ENCODE measurements at places on chromosomes 7 and 10.

DNA sequence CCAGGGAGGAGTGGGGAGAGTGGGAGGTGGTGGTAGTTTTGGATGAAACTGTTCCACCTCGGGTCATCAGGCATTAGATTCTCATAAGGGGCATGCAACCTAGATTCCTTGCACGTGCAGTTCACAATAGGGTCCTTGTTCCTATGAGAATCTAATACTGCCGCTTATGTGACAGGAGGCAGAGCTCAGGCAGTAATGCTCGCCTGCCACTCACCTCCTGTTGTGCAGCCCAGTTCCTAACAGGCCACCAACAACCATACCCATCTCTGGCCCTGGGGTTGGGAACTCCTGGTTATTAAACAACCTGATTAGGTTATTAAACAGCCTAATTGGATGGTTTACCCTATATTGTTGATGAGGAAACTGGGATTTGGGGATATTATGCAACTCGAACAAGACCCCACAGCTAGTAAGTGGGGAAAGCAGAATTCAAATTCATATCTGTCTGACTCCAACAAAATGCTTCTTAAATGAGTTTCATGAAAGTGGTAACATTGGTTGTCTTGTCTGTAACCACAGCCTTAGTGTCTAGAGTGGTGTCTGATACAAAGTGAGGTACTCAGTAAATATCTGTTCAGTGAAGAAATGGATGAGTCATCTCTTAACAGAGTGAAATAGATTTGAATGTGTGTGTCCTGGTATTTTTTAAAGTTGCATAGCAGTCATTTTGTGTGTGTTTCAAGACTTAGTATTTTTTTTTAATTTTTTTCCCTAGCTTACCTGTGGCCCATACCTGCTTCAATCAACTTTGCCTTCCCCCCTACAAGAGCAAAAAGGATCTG, 101.6 kb downstream of the HECTD2 start:
- DNase-seq: no peak

DNA sequence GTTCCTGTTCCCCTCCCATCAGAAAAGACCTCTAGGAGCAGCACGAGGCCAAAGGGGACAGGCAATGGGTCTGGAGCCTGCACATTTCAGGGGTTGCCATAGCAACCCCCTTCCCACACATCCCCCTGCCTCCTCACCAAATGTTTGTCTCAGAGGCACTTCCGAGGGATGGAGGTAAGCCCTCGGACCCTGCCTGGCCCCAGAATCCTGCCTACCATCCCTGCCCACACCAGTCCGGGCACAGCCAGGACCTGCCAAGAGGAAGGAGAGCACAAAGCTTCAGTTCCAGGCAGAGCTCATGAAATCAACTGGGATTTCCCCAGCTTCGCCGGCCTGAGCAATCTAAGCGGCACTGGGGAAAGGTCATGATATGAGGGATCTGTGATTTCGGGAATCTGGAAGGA, 175.0 kb upstream of the PLXNA4 start:
- no peak for DNase-seq

DNA sequence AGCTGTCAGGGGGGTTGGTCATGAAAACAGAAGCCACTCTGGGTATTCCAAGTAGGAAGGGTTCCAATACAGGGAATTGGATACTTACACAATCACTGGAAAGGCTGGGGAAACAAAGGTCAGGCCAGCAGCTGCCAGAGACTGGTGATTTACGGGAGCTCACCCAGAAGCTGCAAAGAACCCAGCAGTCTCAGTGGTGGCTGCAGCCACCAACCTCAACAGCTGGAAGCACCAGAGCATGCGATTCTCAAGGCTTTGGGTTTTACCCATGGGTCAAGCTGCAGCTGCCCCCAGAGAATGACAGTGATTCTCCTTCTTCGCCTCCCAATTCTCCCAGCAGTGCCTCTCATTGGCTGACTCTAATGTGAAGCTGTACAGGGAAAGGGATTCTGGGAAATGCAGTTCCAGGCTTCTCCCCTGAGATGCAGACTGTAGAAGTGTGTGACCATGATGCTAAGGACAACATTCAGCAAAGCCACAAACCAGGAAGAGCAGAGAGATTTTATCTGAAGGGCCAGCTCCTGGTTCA, 107.2 kb upstream of the TCF7L2 start:
- no peak for DNase-seq

DNA sequence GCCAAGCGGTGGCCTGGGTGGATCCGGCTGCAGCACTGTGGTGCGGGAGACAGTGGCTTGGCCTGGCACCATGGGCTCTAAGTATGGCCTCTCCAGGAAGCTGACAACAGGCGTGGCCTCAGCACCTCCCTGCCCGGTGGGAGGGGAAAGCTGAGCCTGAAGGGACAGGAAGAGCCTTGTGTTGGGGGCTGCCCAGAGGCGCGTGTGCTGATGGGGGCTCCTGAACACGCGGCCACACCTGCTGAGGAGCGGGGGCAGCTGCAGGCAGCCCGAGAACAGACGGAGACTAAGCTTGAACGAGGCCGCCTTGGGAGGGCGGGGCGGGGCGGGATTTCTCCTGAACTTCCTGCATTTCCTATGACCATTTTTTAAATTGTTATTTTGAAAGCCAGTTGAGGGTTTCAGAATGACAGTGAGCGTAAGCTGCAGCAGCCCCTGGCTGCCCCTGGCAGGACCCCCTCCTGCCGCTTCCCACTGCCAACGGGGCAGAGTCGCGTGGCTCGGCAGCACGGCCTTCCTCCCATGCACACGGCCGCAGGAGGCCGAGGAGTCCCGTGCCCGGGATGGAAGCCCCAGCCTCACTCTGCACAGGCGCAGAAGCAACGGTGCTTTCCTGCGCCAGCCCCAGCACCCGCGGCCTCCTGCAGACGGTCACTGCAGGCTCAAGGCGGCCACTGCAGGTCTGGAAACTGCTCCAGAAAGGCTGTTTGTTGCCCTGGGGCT, 43.2 kb downstream of the DPYSL4 start:
- DNase-seq: no peak

- no peak for DNase-seq
Observed at GRCh38 chr7:119335405-119335804, 937.6 kb upstream of the KCND2 start.

GRCh38 chr10:64952042-64952441, 1430.8 kb downstream of the REEP3 start:
- no peak for DNase-seq

Measured in NCI-H2081 (cell line).